ENCODE measurements at places on chromosomes 7 and 10. TPM values are rescaled to one million over a fixed set of nuclear protein-coding genes. Genes with fewer than 3 reads are reported as not detected.

NRG3 gene
- 1.6 TPM for total RNA-seq

DNA sequence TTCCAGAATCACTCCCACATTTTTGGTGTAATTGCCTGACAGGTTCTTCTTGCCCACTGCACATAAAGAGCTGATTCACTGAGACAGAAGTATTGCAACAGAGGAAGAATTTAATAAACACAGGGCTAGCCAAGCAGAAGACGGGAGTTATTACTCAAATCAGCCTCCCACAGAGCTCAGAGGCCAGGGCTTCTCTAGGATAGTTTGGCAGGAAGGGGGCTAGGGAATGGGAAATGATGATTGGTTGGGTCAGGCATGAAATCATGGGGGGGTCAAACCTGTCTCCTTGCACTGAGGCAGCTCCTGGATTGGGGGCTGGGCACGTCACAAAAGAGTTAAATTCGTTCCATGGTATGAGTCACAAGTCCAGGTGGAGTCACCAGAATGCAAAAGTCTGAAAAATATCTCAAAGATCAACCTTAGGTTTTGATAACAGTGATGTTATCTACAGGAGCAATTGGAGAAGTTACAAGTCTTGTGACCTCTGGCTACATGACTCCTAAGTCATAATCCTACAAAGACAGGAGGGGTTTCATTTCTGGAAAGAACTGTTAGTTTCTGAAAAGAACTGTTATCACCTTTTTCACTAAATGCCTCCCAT is 30.2 kb upstream of the ERCC6 start:
- no peak for DNase-seq

CDC14C gene
- not detected for total RNA-seq

MBL2 gene
- total RNA-seq = not detected

PRR15 gene
- total RNA-seq = not detected

FERD3L gene
- not detected for total RNA-seq

GRCh38 chr10:87503886-87504285 is 807 bp upstream of the MINPP1 start:
- no peak for DNase-seq

GIGYF1 gene
- total RNA-seq = 31.1 TPM

HGF gene
- total RNA-seq = 11.7 TPM

DNA sequence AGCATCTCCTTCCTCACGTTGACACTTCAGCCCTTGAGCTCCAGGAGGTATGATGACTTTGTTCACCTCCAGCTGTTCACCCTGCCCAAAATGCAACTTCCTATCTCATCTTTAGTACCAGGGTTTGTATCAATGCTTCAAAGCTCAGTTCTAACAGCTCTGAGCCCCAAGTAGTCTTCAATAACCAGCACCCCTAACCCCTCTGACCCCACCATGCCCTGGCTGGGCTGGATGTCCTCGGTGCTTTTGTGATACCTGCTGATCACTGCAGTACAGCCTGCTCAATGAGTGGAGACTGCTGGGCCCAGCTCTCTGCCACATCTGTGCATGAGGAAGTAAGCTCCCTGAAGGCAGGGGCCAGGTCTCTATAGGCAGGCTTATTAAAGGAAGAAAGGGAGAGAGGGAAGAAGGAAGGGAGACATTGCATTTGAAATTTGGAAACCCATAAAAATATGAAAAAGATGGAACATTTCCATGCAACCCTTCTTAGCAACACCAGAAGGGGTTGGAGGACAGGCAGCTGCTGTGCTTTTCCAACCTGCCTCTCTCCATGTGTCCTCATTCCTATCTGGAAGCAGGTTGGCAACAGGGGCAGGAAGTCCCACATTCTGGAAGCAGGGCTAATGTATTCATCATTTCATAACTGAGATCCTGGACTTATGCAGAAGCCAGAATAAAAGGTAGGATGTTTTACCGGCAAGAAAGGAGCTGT is 756.1 kb downstream of the GRID1 start:
- no peak for DNase-seq

IFIT1B gene
- total RNA-seq = not detected

- peak; percentile 70 for DNase-seq
These were observed 31.9 kb upstream of the INSYN2A start for GRCh38 chr10:127228195-127228787.

DNA sequence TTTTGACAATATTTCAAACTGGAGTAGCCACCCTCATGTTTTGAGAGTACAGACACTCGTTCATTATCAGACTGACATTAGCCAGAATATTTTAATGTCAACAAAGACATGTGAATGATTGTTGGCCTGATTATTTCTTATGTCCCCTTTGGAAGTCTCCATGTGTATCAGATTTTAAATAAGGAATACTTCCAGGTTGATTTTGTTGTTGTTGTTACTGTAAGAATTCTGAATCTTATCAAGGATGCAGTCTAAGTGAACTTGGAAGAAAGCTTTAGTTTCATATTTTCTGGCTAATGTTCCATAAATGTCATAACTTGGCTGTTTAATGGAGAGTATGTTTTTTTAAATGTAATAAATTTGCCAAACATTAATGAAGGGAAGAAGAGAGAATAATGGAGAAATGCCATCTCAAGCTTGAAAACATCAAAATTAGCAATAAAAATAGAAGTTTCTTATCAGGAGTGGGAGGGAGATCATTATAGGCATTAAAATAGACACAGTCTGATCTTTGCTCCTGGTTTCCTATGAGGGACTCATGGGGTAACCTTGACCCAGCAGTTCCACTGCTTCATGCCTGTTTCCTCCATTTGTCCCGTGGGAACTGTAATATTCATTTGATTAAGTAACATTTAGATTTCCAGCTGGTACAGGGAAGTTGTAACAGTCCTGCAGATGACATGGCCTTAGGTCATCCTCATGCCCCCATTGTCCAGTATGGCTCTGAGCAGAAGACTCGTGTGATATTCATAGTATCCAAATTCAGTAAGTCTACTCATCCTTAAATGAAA is 122.4 kb upstream of the KIAA1217 start:
- DNase-seq = no peak

GRCh38 chr7:75996476-75996875 is 2.1 kb upstream of the TMEM120A start:
- DNase-seq = peak; percentile 48

GRCh38 chr7:112009081-112009480 is 197.1 kb downstream of the DOCK4 start:
- DNase-seq = no peak

DNA sequence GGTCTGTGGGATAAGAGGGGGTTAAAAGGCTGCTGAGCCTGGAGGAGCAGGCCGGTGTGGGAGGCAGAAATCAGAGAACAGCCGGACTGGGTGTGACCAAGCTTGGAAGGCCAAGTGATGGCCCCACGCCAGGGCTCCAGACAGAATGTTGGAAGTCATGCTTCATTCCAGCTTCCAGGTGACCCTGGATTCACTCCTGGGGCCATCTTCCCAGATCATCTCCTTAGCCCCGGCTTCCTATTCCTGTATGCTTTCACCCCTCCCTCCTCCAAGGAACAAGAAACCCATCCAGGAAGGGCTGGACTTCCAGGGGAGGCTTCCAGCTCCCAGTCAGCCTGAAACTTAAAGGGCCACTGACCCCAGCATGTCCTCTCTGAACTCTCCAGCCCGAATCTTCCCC is 1.0 kb downstream of the INMT start:
- DNase-seq = peak; percentile 83

GARIN1A gene
- total RNA-seq = 0.53 TPM

GRCh38 chr10:130440971-130441370 is 304.8 kb downstream of the GLRX3 start:
- no peak for DNase-seq

Data from ascending aorta (tissue), 2 donors.